ENCODE measurements at places on chromosomes 1 and 21.

DNA sequence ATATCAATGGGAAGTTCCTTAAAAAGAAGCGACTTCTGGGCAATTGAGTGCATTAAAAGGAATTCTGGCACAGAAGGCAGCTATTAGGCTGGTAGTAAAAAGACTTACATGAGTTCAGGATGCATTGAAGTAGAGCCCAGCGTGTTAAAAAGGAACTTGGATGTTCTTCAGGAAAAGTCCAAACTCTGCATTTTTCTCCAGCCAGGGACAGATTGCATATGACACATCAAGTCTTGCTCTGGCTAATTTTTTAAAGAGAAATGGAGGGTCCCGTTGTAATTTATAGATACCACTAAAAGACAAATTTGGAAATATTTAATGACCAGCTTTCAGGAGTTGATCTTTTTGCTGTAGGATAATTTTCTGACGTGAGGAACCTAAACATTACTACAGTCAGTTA, 1.2 kb downstream of the TPRG1L start:
- DNase-seq: no peak

GRCh38 chr1:34380526-34381124, 203.9 kb downstream of the C1orf94 start:
- no peak for DNase-seq

- DNase-seq: no peak
Observed at GRCh38 chr1:231170875-231171274, 9.0 kb downstream of the TRIM67 start.

- DNase-seq: no peak
Observed at GRCh38 chr1:117188170-117188815, 22.4 kb downstream of the VTCN1 start.

DNA sequence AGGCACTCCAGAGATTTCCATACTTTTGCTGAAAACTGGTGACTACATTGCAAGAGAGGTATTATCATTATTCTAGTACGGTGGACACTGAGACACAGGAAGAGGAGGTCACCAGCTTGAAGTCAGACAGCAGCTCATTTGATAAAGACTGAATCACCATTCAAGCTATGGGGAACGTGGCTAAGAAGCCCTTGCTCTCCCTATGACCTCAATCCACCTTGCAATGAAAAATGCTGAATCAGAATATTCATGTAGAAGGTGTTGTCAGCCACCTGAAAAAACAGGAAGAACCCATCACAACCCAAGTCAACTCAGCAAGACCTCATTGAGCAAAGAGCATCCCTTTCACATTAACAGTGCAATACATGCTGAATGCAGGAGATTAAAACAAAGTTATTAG, 59.0 kb upstream of the FGGY start:
- DNase-seq: no peak

- DNase-seq: no peak
Observed at GRCh38 chr1:187985145-187985896, 1156.6 kb downstream of the PLA2G4A start.

DNA sequence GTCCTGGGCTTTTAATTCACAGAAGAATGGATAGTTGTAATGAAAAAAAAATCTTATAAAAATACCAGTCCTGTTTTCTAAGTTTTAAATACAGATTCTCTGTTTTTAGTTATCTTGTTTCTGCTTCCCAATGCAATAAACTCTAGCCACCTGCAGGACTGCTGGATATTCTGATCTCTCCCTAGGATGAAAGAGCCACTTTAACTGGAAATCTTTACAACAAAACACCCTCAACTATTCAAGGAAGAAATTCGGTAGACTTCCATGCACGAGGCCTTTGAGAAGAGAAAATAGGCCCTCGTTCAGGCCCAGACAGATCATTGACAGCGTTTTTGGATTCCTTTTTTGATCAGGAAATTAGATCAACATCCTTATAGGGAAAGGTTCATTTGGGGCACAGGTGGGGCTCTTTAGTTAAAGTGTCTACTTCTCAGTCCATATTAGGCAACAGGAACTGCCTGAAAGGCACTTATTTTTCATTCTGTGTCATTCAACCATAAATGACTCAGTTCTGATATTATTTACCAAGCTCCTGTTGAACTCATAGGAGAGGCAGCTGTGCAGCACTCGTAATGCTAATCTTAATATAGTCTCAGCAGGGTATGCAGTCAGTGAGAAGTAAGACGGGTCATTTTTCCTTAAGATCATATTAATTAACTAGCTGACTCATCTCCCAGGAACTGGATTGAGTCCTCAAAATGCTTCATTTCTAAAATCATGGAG, 71.1 kb upstream of the ERRFI1 start:
- peak; percentile 80 for DNase-seq

- peak; percentile 86 for DNase-seq
Observed at GRCh38 chr1:192810253-192810880, 1.5 kb downstream of the RGS2 start.

DNA sequence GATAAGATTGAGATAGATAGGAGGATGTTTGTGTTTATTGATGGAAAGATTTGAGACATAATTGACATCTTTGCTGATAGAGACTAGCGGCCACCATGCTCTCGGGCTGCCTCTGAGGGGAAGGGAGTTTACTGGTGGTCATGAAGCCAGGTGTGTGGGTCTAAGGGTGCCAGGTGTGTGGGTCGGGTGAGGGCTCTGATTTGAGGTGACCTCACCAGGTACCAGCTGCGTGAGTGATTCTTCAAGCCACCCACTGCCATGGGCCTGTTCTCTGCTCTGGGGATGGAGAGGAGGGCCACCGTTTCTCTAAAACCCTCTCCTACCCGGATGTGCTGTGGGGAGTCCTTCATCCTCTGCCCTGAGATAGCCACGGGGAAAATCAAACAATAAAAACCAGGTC, 3.2 kb downstream of the UBASH3A start:
- no peak for DNase-seq

DNA sequence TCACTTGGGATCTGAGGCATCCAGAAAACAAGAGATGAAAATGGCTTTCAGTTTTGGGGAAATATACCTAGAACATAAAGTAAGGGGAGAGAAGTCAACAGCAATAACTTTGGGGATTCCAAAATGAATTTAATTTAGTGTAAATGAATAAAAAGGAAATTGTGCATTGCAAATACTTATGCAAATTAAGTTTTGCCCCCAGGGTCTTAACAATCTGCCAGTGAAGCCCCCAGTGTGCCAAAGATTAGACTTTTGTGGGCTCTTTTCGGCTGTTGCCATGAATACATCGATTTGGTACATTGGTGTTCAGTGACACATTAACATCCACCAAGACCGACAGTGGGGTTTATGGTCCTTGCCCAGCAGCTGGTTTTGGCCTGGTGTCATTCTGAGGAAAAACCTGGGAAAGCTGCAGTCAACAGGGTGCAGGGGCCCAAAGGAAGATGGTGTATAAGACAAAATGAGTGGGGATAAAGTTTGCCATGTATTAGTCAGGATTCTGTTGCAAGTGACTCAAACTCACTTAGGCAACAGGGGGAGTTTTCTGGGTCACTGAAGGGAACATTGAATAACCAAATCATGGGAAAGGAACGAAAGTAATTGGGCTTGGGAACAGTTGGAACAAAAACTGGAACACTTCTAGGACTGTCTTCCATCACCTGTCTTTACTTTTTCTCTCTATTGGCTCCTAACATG, 30.2 kb upstream of the IGSF3 start:
- peak; percentile 30 for DNase-seq

DNA sequence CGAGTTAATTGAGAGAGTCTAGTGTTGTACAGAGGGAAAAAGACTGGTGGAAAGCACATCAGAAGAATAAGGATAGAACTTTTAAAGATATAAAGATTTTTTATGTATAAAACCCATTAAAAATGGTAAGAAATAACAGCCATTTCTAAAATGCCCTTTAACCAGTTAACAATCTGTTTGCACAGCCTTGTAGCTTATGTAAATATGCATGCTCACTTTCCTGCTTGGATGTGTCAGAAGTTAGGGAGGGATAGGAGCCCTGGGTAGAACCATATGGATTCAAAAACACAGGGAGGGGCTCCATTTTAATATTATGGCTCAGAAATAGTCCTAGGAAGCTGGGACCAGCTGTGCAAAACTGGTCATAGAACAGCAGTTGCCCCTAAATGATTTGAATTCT, 4.5 kb upstream of the EDEM3 start:
- DNase-seq: no peak

DNA sequence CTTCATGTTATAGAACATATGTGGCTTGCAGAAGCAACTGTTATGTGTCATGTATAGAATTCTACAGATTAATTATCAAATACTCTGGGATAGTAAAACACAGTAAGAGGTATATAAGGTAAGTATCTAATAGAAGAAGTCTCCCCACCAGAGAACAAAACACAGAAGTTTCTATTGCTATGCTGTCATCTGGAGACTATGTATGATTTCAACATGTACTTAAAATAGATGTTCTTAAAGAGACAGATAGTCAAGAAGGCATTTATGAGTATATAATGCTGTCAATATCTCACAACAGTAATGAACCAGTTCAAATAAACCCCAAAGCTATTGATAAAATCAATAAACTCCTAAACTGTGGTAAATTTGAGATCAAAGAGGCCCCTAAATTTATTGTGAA, 8.1 kb upstream of the ADCY10 start:
- peak; percentile 37 for DNase-seq

DNA sequence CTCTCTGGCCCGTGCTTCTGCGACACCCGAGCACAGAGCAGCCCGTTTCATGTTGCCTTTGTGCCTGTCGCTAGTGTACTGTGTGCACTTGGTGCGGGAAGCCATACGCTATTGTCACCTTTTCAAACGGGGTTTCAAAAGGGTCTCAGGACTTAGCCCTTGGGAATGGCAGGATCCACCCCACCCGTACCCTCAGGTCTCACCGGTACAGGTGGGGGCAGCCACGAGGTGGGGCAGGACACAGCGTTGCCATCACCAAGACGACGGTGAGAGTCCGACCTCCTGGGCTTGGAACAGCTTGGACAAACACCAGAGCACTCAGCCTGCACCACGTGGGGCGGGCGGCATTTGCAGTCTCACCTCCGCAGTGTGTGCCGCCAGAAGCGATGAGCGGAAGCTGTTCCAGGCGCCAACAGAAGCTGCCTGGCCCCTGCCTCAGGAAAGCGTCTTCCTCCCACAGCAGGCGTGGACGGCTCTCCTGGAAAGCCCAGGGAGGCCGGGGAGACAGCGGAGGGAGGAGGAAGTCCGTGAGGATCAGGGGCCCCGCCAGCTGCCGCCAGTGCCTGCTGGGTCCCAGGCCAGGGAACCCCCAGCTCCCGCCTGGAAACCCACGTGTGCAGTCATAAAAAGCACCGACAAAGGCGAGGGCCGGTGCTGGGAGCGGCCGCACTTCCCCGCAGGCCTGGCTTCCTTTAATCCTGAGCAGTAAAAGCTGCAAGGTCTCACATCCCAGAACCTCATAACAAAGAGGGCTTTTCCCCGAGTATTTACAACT, 131.3 kb upstream of the ARHGEF16 start:
- peak; percentile 42 for DNase-seq

GRCh38 chr1:205358579-205358978, 1.9 kb upstream of the KLHDC8A start:
- DNase-seq: no peak

- DNase-seq: no peak
Observed at GRCh38 chr1:207312604-207312920, 8.9 kb upstream of the CD55 start.
